ENCODE measurements at places on chromosomes 6 and 20.
A peak's percentile ranks its signal among the peaks of the same experiment; 100 is the strongest.

GRCh38 chr20:16437387-16437996, 135.8 kb downstream of the KIF16B start:
- DNase-seq: no peak

DNA sequence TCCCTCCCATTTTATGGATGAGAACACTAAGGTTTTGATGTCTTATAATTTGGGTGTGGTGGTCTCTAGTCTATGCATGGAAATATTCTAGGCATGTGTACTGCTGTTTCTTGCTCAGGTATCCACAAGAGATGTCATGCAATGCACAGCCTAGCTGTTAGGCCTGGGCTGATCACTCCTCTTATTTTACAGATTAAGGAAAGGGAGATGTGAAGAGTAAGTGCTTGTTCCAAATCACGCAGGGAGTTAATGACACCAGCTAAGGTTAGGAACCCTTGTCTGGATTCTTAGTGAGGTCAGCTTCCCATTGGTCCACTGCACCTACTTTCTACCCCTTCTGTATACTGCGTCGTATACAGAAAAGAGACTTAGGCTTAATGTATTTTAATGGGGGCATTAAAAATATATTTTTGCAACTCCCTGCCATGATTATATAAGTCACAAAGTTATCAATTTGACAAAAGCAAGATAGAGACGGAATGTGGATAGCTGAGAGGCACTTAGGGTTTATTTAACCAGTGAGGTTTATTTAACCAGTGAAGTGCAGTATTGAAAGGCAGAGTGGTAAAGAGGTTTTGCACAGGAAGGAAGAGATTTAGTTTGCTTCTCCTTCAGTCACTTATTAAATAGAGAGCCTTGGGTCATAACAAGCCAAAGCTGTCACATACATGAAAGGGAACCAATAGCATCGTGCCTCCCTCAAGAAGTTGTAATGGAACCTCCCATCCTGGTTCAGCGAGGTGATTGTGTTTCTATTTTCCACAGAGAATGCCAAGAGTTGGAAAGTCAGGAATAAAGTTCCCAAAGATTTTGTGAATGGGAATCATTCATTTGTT, 95.0 kb upstream of the FAM184A start:
- DNase-seq: no peak

DNA sequence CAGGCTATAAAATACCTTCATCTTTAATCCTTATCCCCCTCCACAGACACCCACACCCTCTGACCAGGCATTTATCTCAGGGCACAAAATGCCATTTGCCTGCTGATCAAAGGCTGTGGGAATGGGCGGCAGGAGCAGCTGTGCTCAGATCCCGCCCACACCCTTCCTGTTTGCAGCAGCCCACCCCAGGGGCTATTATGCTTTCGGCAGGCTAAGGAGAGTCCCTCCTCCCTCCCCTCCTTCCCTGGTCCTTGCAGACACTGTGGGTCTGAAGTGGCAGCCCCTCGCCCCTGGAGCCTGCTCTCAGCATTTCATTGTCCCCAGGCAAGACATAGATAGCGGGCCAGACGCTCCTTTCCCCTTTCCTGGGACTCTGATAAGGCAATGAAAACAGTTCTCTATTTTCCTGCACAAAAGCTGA, 220.8 kb upstream of the HEY2 start:
- DNase-seq: no peak

- DNase-seq: no peak
Measured at GRCh38 chr20:47300071-47300470, 56.4 kb downstream of the ZMYND8 start.

DNA sequence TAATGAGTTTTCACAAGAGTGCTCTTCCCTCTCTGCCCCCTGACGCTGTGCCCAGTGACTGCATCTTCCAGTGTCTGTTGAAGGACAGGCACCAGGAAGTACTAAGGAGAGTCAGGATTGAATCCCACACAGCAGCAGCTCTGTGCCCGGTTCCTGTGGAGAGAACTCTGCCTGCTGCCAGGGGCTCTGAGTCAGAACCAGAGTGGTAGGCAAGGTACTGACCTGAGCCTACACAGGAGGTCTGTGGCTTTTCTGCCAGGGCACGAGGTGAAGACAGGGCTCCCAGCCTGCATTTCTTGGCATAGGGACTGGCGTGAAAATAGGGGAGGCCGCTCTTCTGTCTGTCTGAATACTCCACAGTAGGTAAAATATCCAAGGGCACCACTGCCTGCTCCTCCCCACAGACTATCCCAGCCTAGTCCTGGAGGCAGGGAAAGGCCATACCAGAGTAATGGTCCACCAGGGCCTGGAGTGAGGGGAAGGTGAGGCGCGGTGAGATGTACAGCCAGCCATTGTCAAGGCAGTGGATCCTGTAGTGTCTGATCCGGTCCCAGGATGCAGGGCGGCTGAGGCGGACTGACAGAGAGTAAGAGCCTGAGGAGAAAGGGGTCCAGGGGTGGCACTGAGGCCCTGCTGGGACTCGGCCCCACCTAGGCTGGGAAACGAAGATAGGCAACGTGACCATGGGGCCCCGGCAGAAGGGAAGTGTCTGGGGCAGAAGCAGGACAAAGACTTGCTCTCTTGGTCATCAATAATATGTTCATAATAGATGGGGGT, 9.4 kb downstream of the RAB5IF start:
- no peak for DNase-seq

DNA sequence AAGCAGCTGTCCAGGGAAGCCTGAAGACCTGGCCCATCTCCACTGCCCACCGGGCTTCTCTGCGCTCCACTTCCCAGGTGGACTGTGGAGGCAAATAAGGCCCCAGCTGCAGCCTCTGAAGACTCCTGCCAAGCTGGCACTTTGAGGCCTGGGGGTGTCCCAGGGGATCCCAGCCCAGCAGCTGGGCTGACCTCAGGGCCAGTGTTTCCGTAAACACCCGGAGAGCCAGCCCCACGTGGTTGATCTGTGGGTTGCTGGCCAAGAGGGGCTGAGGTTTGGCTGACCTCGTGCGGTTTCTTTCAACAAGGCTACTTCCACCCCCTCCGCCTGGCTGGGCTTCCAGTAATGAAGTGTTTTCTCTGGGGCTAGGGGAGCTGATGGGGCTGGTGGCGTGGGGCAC, 12.4 kb upstream of the CCN5 start:
- DNase-seq: no peak

DNA sequence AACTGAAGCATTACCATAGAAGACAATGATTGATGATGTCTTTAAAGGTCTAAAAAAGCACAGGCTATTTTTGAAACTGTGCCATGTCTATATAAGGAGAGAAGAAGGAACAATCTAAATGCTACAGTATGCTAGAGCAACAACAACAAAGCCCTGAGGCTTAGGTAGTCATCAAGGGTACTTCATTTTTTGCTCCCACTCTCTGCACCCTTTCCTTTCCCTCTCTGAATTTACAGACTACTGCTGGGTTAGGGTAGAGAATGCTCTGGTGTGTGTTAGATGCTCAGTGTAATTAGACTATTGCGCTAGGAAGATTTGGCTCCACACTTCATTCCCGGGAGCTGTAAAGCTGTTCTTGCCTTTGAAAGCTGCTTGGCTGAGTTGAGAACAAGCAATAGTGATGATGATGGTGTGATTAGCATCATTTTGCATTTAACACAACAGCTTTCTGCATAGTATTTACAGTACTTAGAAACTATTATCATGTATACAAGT, 1262.5 kb upstream of the CITED2 start:
- no peak for DNase-seq

DNA sequence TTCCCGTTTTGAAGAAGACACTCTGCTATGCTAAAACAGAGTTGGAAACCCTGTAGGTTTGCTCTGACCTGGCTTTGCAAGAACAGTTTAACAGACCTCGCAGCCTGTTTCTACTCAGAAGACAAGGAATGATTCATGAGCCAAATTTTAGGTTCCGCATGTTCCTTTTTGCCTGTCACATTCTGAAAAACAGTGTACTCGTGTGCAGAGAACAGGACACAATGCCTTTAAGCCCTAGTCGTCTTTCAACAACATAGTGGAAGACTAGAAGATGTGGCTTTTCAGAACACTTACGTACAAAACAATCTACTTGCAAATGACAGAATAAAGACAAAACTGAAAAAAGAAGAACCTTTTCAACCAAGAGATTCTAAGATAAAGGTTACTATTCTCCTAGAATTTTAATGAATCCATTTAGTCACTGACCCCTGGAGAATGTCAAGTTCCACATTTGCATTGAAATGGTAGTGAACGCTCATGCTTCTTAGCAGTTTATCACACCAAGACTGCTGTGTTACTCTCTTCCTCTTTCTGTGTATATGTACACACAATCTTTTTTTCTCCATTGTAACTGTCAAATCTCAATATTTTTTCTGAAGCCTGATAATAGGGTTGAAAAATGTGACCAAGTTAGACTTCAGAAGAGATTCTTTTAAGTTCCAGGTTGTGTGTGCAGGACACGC, 220.7 kb upstream of the NRSN1 start:
- no peak for DNase-seq

DNA sequence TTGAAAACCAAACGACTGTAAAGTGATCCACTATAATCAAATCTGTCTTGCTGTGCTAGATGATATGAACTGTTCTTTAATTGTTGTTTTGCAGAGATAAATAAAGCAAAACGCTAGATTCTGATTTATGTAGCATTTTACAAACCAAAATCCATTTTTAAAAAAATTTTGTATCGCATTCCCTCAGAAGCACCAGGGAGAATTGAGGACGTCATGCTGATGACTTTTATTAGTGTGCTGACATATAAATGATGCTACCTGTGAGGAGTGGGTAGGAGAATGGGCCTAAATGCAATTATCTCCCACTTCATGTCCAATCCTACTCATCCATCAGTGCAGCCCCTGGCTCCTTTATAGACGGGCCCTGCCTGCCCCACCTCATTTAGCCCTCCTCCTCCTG, 282.4 kb downstream of the PACRG start:
- DNase-seq: no peak

DNA sequence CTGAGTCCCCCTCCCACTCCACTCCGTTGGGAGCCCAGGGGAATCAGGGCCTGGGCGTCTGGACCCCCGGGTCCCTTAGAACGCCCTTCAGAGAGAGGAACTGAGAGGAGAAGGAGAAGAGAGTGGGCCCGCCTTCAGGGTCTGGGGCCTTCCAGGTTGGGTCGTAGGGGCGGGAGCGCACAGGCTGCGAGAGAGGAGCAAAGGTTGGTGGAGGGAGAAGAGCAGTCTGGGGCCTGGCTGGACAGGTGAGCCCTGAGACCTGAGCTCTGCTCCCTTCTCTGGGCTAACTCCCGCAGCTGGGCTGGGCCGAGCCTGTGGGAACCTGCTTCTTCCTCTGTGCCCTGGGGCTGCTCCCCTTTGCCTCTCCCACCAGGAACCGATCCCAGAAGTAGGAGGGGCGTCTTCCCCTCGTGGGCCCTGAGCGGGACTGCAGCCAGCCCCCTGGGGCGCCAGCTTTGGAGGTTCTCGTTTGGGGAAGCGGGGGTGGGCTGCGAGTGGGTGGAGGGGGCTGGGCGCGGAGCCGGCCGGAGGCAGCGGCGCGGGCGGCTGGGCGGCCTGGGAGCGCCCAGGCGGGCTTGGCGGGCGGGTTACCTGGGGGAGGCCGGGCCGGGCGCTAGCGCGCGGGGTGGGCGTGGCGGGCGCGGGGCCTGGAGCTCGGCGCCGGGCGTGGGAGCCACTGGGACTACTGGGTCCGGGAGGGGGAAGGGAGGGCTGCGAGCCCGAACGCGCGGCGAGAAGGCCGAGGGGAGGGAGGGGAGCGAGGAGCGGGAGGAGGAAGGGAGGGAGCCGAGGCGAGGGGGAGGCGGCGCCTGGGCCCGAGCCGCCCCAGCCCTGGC, at the start of gene DDR1:
DDR1 (plus strand) TSS at position 835 of the 836 bp plus-strand sequence. CDS start 4,211 bp downstream, outside the sequence.
- peak; percentile 30 for DNase-seq

- DNase-seq: no peak
Measured at GRCh38 chr6:9481292-9482029, 933.4 kb downstream of the TFAP2A start.

DNA sequence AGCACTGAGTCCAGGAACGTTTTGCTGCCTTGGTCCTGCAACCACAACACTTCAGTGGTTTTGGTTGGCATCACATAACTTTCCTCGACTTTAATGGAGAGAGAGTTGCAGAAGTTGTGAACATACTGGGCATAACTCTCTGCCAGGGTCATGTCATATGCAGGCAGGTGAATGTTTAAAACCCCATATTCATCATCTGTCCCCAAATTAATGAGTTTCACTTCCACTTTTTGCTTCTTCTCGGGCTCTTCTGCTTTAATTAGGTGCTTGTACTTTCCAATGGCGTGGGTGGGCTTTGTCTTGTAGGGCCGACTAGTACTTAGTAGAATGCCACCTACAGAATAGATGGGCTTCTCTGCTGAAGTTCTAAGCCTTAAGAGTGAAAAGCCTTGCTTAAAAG, 45.2 kb upstream of the TFAP2A start:
- DNase-seq: no peak

DNA sequence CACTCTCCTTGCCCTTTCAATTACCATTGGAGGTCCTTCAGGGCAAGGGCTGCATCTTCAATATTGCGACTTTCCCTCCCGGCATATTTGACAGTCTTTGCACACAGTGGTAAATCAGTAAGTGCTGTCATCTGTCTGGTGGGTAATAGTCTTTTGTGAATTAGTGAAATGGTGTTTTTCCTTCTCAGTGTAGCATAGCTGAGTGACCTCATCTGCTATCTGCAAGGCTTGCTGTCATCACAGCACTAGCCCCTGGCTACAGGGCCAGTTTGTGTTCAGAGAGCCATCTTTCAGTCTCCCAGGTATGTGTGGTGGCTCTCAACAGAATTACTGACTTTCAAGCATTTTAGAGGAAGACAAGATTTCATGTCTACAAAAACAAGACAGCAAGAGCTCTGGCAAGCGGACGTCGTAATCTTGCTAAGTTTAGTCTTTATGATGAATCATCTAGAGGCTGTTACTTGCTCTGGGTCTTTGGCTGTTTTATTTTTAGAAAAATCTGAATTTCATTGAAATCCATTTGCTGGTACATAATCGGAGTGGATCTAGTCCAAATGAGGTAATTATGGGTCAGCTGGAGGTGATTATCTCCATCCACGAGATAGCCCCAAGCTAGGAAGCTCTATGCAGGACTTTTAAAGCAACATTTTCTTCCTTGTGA, 528.9 kb downstream of the EPM2A start:
- DNase-seq: no peak

DNA sequence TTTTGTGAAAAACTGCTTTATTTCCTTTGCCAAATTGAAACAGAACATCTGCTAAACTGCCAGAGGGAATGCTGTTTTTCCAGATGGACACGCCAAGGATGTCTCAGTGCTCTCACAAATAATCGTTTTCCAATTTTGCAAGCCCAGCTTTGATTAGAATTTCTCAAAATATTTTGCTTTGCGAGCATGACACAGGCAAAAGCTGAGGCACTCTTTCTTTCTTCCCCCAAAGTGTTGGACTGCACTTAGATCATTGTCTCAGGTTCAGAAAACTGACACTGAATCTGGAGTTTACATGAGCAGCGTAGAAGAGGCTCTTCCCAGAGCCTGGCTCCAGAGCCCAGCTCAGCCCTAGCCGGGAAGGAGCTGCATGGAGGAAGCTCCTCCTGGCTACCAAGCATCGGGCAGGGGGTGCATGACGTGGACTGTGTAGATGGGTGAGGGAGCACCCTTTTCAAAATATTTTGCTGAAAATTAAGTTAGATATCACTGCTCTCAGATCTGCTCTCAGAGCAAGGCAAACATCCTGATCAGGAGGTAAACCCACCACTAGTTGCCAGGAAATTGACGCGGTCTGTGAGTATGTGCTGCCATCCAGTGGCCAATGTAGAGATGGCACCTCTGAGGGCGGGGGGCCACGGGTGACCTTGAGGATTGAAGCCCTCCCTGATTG, 107.5 kb downstream of the SLC22A3 start:
- peak; percentile 55 for DNase-seq
